ENCODE measurements at places on chromosomes 2 and 18. TPM values are rescaled to one million over a fixed set of nuclear protein-coding genes. Genes with fewer than 3 reads are reported as not detected.

- no peak for DNase-seq
These were observed 3.8 kb upstream of the RPS7 start for GRCh38 chr2:3571284-3571683.

DNA sequence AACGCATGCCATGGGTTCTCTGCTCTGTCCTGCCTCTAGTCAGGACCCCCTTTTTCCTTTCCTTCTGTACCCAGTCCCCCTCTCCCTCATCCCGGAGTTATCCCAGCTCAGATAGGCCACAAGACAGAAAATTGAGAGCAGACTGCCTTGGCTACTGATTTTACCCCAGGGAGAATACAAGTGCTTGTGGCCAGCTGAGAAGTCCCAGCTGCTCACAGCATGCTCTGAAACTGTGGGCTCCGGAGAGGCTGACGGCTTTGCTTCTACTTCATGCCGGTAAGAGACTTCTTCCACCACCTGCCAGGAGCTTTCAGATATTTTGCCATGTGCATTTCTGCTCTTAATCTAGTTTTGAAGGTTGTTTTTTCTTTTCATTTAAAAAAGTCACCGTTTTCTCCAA, 20.0 kb upstream of the SIX2 start:
- no peak for DNase-seq

- no peak for DNase-seq
These were observed 9.7 kb upstream of the SFXN5 start for GRCh38 chr2:73081181-73081671.

- DNase-seq: no peak
These were observed 140.9 kb upstream of the MYCN start for GRCh38 chr2:15799432-15799827.

Gene SOWAHC
- total RNA-seq: 11.2 TPM

Gene KATNAL2
- 2.4 TPM for total RNA-seq

Gene TAF4B
- total RNA-seq: 2.6 TPM

GRCh38 chr2:99845296-99845695, 297.1 kb downstream of the AFF3 start:
- no peak for DNase-seq

DNA sequence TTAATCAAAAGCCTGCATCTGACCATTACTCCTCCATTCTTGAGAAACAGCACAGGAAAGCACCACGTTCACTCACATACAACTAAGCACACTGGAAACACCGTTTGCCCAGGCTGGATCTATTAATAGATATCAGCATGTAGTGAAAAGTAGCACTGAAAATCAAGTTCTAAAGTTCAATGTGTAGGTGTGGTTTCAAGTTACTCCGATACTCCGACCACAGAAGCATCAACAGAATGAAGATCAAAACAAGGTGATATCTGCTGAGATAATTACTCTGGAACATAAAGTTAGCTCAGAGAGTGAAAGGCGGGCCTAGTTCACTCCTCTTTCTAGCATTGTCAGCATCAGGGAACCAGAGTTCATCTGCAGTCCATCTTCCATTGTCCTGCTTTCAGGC, 1367.4 kb upstream of the ACVR2A start:
- no peak for DNase-seq

Gene KIF5C
- total RNA-seq: 0.92 TPM

Measured in left lung (tissue), 14 donors.